ENCODE measurements at places on chromosomes 11 and 22.

GRCh38 chr22:36383110-36383581, 4.6 kb downstream of the MYH9 start:
- no peak for DNase-seq

DNA sequence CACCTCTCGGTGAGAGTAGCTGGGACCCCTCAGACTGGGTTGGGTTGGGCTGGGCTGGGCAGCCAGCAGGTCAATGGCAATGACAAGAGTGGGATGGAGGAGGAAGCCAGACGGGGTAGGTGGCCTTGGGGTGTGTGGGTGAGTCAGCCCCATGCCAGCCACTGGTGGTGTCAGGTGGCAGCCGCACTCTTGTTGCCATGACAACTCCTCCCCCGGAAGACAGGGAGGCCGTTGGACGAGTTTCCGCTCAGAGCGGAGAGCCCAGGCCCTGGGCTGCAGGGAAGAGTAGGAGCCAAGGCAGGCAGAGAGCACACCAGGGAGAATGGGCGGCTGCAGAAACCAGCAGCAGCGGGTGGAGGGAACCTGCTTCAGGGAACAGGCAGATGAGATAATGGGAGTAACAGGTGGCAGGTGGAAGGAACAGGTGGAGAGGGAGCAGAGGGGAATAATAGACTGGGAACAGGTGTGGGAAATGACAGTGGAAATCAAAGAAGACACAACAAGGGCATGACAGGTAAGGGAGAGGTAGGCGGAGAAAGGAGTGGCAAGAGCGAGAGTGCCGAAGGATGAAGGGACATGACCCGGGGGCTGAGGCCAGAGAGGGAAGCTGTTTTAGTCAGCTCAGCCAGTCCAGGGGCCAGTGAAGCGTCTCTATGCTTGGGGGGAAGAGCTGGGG, 8.7 kb downstream of the SPTBN2 start:
- DNase-seq, result no peak

GRCh38 chr22:30161051-30161469, 80.8 kb downstream of the HORMAD2 start:
- DNase-seq, result no peak

GRCh38 chr11:889687-890475, 20.7 kb downstream of the CHID1 start:
- no peak for DNase-seq

DNA sequence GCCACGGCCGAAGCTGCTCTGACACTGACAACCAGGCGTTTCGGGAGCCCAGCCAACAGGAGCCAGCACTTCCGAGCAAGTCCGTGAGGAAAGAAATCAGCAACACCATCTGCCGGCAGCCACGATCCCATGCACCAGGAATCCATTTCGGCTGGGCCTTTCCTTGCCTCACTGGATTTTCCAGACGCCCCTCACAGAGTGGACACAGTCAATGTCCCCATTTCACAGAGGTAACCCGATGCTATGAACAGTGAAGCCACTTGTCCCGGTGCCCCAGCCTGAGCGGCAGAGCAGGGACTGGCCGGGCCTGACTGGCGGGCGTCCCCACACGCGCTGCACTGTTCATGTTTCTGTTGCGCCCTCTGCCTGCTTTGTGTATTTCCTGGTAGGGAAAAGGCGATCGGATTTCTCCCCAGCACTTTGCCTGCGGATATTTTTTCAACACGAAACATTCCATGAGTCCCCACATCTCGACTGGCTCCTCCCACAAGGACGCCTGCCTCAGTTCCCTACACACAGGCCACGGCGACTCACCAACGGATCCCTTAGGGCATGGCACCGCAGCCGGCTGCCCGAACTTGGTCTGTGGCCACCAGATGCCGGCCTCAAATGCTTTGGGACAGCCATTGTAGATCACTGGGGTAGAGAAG, 55.3 kb downstream of the TRMU start:
- DNase-seq, result no peak

DNA sequence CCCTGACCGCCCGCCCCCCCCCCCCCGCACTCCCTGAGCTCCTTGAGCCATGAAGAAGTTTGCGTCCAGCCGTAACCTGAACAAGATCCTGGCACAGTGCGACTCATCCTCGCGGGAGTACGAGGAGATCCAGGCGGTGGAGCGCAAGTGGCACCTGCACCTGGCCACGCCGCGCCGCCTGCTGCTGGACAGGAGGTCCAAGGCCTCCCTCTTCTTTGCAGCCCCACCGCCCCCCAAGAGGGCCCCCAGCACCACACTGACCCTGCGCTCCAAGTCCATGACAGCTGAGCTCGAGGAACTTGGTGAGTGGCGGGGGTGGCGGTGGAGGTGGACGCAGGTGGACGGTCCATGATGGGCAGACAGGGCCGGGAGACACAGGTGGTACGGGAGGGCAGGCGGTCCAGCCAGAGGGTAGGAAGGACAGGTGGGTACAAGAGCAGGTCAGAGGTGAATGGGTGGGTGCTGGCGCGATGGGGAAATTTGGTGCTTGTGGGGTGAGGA, 32.1 kb upstream of the ACR start:
- DNase-seq, result no peak

DNA sequence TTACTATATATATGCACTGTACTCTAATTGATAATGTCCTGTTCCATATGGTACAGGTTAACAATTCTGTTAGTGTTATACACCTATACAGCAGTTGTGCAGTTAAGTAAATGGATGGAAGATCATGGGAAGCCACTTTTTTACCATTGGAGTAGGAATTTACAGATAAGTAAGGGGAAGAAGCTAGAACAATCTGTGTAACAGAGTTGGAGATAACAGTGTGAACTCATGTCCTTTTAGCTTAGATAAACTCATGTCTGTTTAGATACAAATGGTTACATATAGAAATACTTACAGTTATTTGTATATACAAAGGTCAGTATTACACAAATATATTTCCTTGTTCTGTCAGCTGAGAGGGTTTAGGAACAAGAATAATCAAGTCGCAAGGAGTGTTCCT, 6.8 kb upstream of the DEUP1 start:
- DNase-seq, result no peak

DNA sequence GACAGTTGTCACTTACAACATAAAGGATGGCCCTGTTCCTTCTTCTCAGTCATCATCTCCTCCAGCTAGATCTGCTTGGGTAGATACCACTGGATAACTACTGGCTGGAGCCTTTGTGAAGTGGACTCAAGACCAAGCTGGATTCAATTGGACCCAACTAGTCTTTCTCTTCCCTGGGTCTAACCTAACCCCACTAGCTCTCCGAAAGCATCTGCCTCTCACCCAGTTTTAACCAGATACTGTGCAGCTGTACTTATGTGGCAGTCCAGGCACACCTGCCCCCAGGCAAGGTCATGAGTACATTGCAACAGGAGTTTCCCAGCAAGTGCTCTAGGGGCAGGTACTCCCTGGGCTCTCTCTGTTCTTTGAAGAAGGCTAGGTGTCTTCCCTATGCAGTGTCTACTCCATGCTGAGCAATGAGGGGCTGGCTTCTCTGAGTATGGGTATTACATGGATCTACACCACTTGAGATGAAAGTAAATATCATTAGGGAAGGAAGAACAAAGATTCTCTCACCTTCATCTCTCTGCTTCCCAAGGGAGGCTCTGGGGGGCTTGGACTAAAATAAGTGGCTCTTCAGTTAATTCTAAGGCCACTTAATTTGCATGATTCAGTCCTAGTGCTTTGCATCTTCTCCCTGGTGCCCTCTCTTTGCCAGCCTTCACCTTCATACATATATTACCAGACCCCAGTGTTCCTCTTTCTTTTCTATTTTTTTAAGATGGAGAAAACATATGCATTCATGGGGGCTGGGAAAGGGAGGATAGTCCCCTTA, 236.1 kb downstream of the NXPE2 start:
- no peak for DNase-seq

DNA sequence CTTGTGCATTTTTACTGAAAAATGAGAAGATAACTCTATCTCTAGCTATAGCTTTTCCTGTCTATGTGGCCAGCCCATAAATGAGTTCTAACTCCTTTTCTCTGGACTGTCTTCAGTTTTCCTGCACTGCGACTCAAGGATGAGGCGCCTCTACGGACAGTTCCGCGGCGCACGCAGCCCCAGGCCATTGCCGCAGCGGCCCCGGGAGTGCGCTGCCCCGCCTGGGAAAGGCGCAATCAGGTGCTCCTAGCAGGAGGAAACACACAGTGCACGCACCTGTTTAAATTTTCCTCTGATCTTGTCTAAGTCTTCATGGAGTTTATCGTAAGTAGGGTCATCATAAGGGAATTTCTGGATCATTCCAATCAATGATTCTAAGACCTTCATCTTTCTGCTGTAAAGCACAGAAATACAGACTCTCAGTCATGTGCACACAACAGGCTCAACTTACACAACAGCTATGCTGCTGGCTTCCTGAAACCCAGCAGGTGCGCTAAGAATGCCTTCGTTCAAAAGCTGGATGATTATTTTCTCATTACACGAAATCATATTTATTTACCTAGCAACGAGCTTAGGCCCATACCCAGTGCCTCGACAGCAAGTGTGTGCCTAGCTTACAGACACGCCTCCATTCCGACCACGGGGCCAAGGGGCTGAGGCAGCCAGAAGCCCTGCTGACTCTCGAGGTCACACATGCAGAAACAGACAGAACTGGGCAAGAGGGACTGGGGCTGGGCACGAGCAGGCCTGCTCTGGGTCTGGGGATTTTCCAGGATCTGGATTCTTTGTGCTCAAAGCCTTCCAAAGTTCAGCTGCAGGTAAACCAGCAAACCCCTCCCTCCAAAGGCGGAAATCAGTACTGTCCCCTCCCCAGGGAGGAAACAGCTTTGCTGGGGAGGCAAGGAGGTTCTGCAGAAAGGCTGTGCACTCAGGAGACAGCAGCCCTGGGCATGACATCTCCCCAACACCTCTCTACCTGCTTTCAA, 7.2 kb downstream of the LTO1 start:
- DNase-seq, result no peak

- DNase-seq, result no peak
Observed at GRCh38 chr22:38180841-38181452, 683 bp downstream of the PLA2G6 start.
